Activated CD8-positive, alpha-beta memory T cell treated with anti-CD3 and anti-CD28 coated beads for 36 hours (primary cell): ENCODE measurements at places on chromosomes 5 and 9. TPM values are rescaled to one million over a fixed set of nuclear protein-coding genes. Genes with fewer than 3 reads are reported as not detected.

DNM1 gene
- 0.65 TPM for total RNA-seq

RIMOC1 gene
- total RNA-seq: 36.0 TPM

DBH gene
- total RNA-seq: not detected

PALM2AKAP2 gene
- not detected for total RNA-seq

ITGA2 gene
- 6.3 TPM for total RNA-seq

IQGAP2 gene
- 51.6 TPM for total RNA-seq

FAM221B gene
- not detected for total RNA-seq

SPATA31D3 gene
- total RNA-seq: not detected
